Glutamatergic neuron (in vitro differentiated cells): ENCODE measurements at places on chromosomes 7 and 10.
A peak's percentile ranks its signal among the peaks of the same experiment; 100 is the strongest.

DNA sequence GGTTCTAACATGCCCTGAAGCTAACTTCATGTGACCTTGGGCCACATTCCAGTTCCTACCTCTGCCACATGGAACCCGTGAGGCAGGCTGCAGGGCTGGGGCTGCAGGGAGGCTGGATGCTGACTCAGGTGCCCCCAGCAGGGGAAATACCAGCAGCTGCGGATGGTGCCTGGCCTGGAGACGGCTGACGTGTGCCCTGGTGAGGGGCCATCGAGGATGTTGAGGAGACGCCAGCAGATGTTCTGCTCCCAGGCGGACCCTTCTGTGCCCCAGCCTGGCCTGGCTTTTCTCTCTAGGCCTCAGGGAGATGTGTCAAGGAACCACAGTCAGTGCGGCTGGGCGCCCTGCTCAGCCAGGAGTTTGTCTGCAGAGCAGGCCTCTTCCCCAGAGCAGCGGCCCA, 8.8 kb downstream of the BAG3 start:
- no peak for DNase-seq

- no peak for DNase-seq
Observed at GRCh38 chr10:78299851-78300468, 266.3 kb downstream of the RPS24 start.

DNA sequence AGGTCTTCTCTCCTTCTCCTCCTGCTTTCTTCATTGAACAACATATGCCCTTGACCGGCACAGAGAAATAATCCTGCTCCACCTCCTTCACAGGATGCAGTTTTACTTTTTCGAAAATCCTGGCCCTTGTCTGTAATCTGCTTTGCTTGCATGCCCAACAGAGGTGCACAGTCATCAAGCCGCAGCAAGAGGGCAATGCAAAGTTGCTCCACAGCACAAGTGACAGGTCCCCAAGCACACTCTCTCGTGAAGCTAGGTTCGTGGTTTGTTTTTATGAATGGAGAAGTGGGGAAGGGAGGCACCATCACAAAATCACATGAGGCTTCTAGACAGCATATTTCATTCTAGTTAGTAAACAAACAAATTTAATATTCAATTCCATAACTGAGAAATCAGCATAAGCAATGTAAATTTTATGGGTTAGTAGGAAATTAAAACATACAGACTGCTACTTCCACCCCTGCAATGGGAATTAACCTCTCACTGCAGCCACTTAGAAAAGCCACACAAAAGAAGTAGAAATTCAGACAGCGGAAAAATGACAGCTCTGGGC, 178.8 kb downstream of the TPK1 start:
- DNase-seq = no peak

DNA sequence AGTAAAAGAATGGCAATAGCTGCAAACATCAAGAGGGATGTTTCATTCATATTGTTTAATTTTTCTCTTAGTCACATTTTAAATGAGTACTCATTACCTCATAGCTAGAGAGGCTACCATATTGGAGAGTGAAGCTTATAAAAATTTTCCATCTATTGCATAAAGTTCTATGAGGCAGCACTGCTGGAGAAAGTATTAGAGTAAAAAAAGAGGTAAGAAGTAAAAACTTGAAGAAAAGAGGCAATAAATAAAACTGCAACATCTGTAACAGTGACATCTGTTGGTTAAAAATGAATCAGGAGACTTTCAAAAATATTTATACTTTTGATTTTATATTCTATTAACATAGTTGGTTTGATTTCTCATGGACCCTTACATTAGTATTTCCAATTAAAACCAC, 284.5 kb upstream of the SEMA3D start:
- no peak for DNase-seq

DNA sequence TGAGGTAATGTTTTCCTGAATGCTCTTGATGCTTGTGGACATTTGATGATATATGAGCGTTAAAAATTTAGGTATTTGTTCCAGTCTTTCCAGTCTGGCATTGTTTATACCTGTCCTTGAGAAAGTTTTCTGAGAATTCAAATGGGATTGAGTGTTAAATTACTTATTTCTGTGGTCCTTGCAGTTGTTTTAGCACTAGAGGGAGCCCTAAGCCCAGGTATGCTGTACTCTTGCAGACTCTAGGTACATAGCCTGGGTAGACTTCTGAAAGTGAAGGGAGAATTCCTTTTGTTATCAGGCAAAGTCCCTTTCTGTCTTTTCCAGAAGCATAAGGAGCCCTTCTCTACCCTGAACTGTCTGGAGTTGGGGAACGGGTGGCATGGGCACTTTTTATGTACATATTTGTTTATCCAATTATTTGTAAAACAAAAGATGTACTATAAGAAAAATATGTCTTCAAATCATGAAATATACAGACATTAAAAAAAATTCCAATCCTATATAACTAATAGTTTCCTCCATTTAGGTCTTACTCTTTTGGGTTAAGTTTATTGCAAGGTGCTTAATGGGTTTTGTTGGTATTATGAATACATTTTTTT, 262.1 kb downstream of the ATRNL1 start:
- peak; percentile 26 for DNase-seq

DNA sequence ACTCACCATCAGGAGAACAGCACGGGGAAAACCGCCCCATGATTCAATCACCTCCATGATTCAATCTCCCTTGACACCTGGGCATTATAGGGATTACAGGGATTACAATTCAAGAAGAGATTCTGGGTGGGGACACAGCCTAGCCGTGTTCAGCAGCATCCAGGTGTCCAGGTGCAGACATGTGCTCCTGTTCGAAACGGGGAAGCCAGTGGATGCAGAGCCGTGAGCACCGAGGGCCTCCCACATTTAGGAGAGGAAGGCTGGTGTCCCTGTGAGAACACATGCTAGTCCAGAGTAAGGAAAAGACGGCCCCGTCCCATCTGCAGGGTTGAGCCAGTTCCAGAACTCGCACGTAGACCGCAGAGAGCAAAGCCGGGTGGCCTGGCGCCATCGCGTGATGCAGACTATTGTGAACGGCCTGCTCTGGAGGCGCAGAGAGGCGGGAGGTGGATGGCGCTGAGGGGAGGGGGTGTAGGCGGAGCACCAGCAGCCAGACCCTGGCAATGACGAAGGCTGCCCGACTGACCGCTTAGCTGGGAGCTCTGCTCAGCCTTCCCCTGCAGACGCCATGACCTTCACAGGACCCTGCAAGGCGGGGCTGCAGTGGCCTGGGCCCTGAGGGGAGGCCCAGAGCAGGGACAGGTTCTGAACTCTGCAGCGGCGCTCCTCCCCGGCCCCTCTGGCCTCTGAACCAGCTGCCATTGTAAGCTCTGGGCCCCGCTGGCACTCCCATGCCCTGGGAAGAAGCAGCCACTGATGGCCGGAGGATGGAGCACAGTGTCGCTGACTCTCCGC, 141.6 kb upstream of the TCERG1L start:
- DNase-seq = peak; percentile 41

- DNase-seq = peak; percentile 25
Observed at GRCh38 chr10:46520941-46521340, 35.5 kb downstream of the GPRIN2 start.

DNA sequence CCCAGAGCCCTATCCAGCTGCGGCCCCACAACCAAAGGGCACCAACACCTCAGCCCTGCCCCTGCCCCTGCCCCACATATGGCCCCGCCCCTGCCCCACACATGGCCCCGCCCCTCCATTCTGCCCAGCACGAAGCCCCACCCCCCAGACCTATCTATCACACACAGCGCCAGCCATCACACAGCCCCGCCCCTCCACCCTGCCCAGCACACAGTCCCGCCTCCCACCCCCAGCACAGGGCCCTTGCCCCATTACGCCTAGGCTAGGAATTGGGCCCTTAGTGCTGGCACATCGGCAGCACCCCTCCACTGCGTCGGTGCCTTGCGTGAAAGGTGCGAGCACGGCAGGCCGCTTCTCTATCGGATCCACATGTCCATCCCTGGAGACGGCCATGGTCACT, 126.8 kb downstream of the MAD1L1 start:
- no peak for DNase-seq
